Activated CD8-positive, alpha-beta T cell treated with anti-CD3 and anti-CD28 coated beads, Interleukin-2, amount 10 ng/mL, durations not matched to agents 7 days and 5 days (primary cell): ENCODE measurements at places on chromosomes 1 and 21.
A peak's percentile ranks its signal among the peaks of the same experiment; 100 is the strongest.

GRCh38 chr21:41960386-41960785 is 6.6 kb upstream of the C2CD2 start:
- no peak for DNase-seq

DNA sequence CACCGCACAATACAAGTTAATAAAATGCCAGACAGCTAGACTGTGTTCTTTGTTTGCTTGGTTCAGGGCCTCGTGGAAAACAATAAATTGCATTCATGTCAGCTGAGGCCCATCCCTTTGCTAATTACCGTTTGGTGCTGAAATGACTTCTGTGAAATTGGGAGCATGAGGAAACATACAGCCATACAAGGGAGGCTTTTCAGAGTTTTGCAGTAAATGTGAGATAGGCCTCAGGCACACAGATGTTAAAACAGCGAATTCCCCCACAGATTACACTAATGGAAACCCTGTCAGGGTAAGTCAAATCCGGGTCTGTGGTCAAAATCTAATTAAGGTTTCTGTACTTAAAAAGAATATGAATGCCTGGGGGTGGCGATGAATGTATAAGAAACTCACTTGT is 173.5 kb upstream of the LMO4 start:
- no peak for DNase-seq

GRCh38 chr1:233256789-233257188 is 38.7 kb downstream of the PCNX2 start:
- no peak for DNase-seq

GRCh38 chr21:15908187-15908586 is 178.4 kb downstream of the USP25 start:
- no peak for DNase-seq

- no peak for DNase-seq
These were observed 37.5 kb downstream of the QSOX1 start for GRCh38 chr1:180192172-180192571.

DNA sequence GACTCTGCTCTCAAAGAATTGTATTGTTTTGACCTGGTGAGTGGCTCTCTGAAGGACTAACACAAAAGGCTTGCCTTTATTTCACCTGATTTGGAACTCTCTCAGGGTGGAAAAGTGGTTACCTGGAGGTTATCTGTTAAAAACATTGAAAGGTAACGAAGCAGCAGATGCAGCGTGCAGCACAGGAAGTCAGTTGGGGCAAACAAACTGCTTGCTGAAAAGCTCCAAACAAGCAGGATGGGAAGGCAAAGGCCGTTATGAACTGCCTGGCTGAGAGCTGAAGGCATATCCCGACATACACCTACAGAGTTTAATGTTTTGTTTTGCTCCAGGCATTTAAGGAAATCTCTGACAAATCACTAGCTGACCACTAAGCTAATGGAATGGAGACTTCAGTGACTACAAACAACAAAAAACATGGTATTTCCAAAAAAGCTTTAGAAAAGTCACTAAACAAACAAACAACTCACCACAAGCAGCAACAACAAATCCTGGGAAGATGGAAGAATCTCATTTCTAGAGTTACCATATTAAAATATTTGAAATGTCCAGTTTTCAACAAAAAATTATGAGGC is 44.3 kb upstream of the BATF3 start:
- no peak for DNase-seq

DNA sequence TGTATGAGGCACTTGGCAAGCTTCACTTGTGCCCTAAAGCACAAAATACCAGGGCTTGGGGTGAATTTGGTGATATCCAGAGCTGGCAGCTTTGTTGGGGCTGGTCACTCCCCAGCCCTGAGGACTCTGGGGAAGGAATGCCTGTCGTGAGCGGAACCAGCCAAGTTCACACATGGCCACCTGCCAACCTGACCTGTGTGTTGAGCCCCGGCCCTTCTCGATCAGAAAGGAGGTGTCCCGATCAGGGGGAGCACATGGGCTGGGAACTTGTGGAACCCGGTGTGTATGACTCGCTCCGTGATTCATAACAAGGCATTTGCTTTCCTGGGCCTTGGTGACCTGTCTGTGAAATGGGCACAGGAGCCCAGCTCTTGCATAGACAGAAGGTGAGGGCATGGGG is 43.1 kb downstream of the AGPAT3 start:
- no peak for DNase-seq

GRCh38 chr1:73673971-73674370 is 524.0 kb downstream of the LRRIQ3 start:
- DNase-seq = no peak

DNA sequence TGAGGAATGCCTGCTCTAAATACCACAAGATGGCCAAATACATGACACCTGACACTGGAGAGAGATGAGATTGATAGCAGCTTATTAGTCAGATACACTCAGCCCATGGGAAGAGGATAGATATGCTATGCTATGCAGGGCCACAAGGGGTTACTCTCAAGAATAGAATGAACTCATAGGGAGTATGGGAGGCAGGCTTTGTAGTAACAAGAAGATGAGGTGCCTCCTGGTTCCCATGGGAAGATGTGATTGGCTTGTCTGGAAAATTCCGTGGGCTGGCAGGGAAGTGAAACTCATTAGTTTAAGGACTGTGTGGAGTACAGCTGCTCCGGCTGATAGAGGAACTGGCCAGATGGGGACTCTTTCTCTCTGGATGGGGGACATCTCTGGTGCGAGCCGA is 16.5 kb downstream of the CCDC30 start:
- DNase-seq = no peak

GRCh38 chr1:24899581-24900485 is 30.2 kb downstream of the RUNX3 start:
- DNase-seq = no peak

- no peak for DNase-seq
These were observed 55.7 kb downstream of the ADSS2 start for GRCh38 chr1:244395965-244396364.

DNA sequence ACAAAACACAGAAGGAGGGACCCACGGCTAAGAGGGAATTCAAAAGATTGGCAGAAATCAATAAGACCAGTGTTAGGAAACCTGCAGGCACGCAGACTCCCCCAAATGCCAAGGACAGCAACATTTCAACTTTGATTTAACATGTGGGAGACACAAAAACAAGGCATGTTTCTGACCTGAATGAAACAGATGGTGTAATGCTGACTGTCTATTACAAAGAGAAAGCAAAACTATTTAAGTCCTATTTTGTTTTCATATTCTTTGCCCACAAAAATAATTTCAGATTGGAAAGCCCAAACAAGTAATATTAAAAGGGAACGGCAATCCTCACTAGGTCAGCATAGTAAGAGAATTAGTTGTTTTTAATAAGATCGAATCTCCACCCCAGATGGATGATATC is 107.9 kb downstream of the S1PR1 start:
- DNase-seq = no peak

DNA sequence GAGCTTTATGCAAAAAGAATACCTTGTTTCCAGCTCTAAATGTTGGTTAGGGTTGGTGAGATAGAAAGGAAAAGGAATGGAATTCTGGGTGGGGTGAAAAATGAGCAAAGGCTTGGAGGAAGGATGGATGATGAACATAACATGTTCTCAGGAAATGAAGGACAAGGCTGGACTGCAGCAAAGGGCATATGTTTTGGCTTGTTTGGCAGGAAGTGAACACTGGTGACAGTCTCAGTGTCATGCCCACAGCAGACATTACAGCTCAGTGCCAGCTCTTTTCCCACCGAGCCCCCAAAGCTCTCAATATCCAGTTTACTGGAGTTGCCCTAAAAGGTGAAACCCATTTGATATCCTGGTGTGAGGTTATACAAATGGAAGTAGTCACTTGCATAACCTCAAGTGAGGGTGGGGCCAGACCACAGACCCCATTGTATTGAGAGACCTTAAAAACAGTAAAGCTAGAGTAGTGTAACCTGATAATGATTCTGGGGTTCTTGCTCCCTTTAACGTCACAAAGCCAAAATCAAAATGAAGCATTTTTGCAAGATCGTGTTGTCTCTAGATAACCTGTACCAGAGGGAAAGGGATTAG is 270.6 kb downstream of the NFIA start:
- no peak for DNase-seq

DNA sequence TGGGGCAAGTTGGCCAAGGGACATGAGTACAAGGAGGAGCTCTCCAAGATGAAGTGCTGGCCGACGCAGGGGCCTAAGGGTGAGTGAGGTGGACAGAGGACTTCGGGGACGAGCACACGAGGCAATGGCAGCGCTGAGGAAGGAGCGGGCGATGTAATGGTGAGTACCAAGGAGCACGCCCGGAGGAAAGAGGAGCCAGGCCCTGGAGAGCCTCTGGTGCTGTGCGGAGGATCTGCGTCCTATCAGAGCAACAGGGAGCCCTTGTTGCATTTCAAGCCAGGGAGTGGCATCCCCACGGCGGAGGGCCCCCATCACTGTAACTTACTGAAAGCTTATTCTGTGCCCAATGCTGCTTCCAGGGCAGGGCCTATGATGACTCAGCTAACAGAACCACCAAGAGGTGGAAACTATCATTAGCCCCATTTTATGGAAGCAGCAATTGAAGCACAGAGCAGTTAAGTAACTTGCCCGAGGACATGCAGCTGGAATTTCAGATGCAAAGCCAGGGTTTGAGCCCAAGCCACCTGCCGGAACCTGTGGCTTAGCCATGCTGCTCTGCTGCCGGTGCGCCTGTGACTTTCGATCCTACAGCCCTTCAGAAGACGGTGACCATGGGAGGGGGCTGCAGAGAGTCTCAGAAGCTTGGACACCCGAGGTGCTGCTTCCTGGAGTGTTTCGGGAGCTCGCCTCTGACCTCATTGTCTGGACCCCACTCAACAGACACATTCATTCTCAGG is 17.6 kb upstream of the AJAP1 start:
- DNase-seq = no peak

DNA sequence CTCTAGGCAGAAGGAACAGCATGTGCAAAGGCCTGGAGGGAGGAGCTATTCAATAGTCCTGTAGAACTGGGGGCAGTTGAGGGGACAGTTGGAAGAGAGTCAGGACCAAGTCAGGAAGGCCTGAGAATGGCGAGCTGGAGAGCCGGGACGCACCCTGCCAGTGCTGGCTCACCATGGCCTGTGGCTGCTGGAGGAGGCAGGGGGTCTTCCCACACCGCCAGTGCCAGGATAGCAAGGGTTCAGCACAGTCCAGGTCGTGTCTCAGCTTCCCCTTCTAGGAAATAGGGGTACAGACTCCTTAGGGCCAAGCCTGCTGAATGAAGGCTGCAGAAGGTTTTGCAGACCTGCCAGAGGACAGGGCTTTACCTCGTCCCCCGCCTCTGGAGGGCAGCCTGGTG is 7.3 kb downstream of the PODN start:
- DNase-seq = no peak

- no peak for DNase-seq
These were observed 29.5 kb downstream of the BRINP2 start for GRCh38 chr1:177200290-177200689.

- DNase-seq = peak; percentile 31
These were observed 59.0 kb upstream of the CD1D start for GRCh38 chr1:158121604-158122254.
